ENCODE measurements at places on chromosomes 11 and 22. TPM values are rescaled to one million over a fixed set of nuclear protein-coding genes. Genes with fewer than 3 reads are reported as not detected.

The NAGA gene
- total RNA-seq, result 26.8 TPM

The BAD gene
- 21.7 TPM for total RNA-seq

The OR5J2 gene
- total RNA-seq, result not detected

The CRYAB gene
- not detected for total RNA-seq

The SCGB1C1 gene
- total RNA-seq, result not detected

The PKP3 gene
- 0.18 TPM for total RNA-seq

The PARVB gene
- 53.5 TPM for total RNA-seq

The TIGD3 gene
- total RNA-seq, result 1.4 TPM

The NXPE1 gene
- not detected for total RNA-seq

The LRRC56 gene
- total RNA-seq, result 7.1 TPM

The CRYBB1 gene
- total RNA-seq, result not detected

The HTR3A gene
- total RNA-seq, result 15.6 TPM

The PSMD13 gene
- 149 TPM for total RNA-seq

The SLC7A4 gene
- not detected for total RNA-seq
